Mammary epithelial cell (primary cell): ENCODE measurements at places on chromosomes 2 and 18. TPM values are rescaled to one million over a fixed set of nuclear protein-coding genes. Genes with fewer than 3 reads are reported as not detected.

The TDRD15 gene
- polyA plus RNA-seq: not detected

The C1GALT1C1L gene
- polyA plus RNA-seq: 0.42 TPM

The SEC11C gene
- polyA plus RNA-seq: 23.3 TPM

The RFX8 gene
- 0.53 TPM for polyA plus RNA-seq

The CXCR4 gene
- polyA plus RNA-seq: 0.03 TPM

The STARD6 gene
- polyA plus RNA-seq: 0.14 TPM

The EMILIN2 gene
- polyA plus RNA-seq: 0.25 TPM

The EDAR gene
- polyA plus RNA-seq: 0.11 TPM

The IL1R1 gene
- polyA plus RNA-seq: 6.9 TPM

The NOP58 gene
- 51.7 TPM for polyA plus RNA-seq

The KIDINS220 gene
- 17.2 TPM for polyA plus RNA-seq

The CYS1 gene
- polyA plus RNA-seq: 0.26 TPM

The GALNT13 gene
- not detected for polyA plus RNA-seq

The FOXD4L1 gene
- polyA plus RNA-seq: 0.10 TPM

The PFN4 gene
- polyA plus RNA-seq: 0.42 TPM

The EFEMP1 gene
- polyA plus RNA-seq: 232 TPM

The VSNL1 gene
- 40.4 TPM for polyA plus RNA-seq

The RGPD6 gene
- 2.6 TPM for polyA plus RNA-seq
